ENCODE measurements at places on chromosomes 11 and 22.

GRCh38 chr11:94741022-94741679 is 27.0 kb upstream of the AMOTL1 start:
- peak; percentile 82 for DNase-seq

DNA sequence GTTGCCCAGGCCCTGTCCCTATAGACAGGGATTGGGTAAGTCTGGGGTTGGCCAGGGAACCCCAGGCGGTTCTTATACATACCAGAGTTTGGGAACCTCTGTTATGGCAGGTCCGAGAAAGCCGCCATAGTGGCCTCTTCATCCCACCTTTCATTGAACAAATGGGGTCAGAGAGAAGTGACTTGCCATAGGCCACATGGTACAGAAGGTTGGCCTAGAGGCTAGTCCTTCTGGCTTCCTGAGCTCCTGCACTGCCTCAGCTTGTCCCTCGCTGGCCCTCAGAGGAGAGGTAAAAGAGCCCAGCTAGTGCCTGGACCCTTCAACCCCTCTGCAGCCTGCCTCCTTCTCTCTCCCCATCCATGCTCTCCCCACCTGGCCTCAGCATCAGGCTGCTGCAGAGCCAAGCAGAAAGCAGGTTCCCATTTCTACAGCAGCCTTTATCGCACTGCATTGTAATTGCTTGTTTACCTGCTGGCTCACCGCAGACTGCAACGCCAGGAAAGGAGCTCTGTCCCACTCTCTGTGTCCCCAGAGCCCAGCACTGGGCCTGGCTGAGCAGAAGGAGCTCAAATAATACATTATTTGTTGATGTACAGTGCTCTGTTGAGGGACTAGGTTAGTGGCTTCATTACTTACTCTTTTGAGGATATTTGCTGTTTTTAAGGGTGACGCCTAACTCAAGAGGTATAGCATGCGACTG is 103.6 kb downstream of the TRIM29 start:
- DNase-seq: no peak

DNA sequence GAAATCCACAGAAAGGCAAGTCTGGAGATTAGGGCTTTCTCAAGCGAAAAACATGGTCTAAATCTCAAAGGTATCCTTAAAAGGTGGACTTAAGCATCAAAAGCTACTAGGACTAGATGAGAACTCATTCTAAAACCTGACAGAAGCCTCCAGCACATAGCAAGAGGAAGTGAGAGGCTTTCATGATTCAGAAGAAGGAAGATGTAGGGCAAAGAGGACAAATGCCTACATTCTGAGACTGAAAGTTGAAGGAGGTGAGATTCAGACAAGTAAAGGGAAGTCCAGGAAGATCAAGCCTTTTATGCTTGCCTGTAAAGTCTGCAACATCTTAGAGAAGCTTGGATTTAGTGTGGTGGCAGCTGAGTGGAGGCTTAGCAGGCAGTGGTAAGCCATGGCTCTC is 98.9 kb downstream of the PGR start:
- no peak for DNase-seq

DNA sequence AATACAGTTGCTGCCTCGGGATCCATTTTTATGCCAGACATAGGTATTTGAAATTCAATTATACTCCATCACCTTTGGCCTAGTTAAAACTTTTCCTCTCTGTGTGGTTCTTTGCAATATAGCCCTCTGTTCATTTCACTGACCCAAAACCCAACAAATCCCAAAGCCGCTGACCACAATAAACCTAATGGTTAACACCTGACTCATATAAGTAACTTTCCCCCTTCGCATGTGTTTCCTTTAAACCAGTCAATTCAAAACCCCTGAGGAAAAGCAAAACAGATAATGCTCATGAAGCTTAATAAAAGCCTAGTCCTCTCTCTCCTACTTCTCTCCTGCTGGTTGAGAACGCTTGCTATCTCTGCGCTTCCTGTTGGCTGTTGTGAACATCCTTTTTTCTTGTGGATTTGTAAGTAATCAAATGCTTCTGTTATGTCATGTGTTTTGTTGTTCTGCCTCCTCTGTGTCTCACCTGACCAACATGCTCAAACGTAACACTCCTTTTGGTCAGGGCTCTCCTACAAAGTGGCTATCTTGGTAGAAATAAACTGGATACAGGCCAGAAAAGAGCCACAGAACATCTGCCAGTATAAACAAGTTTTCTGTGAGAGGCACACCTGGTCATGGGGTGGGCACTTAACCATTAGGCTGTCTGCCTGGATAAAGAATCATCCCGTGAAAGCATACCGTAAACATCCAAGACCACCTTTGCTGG is 652.6 kb downstream of the METTL15 start:
- no peak for DNase-seq

- no peak for DNase-seq
Measured at GRCh38 chr11:77206264-77207018, 78.4 kb downstream of the MYO7A start.

DNA sequence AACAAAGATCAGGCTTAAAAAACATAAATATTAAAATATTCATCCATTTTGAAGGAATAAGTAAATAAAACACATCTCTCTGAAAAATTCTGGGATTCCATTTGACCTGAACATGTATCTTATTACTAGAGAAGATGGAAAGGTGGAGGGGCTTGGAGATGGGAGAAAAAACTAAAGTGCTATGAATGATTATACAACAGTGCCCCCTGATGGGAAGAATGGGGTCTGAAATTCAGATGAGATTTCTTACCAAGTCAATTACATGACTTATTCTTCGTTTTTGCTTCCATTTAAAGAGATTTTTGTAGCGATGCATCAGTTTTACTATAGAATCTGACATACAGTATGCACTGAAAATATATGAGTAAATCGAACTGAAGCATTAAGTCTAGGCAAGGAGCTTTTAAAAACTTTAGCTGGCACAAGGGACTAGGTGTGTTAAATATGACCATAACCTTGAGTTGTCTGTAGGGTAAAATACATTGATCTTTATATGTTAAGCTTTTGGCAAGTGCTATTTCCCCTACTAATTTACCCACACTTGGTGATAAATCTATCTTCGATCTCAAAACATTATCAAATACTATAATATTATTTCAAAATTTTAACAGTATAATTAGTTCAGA is 718.8 kb downstream of the CNTN5 start:
- peak; percentile 68 for DNase-seq

GRCh38 chr11:81907996-81908395 is 825.7 kb downstream of the FAM181B start:
- no peak for DNase-seq

GRCh38 chr11:12871788-12872321 is 137.3 kb upstream of the RASSF10 start:
- no peak for DNase-seq

- DNase-seq: no peak
Measured at GRCh38 chr11:103737747-103738146, 298.7 kb upstream of the DDI1 start.

DNA sequence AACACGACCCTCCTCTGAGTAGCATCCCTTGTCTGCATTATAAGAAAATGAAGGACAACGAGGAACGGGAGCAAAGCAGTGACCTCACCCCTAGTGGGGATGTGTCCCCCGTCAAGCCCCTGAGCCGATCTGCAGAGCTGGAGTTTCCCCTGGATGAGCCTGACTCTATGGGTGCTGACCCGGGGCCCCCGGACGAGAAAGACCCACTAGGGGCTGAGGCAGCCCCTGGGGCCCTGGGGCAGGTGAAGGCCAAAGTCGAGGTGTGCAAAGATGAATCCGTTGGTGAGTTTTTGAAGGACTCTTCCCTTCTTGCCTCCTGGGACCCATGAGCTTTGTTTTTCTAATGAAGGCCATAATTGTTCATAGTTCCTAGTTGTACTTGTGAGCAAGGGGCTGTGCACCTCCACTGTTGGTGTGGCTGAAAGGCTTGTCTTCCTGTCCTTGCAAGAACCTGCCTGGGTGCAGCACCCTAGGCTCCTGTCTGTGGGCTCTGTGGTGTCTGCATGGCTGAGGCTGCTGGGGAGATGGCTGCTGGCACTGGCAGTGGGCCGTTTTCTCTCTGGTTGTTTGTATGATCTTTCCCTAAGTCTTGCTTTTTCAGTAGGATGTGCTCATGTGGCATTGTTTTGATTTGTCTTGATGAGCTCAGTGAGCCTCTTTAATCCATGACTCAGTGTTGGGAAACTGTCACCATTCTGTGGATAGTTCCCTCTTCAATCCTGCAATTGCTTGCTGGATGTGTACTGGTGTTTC is 10.1 kb downstream of the DGCR8 start:
- no peak for DNase-seq

GRCh38 chr22:30490399-30490798 is 15.1 kb downstream of the SEC14L4 start:
- DNase-seq: no peak

GRCh38 chr22:23684561-23685031 is 6.2 kb upstream of the RGL4 start:
- no peak for DNase-seq

- no peak for DNase-seq
Measured at GRCh38 chr22:36865346-36865745, 4.5 kb downstream of the NCF4 start.

- no peak for DNase-seq
Measured at GRCh38 chr11:43931717-43932039, 10.8 kb upstream of the C11orf96 start.

DNA sequence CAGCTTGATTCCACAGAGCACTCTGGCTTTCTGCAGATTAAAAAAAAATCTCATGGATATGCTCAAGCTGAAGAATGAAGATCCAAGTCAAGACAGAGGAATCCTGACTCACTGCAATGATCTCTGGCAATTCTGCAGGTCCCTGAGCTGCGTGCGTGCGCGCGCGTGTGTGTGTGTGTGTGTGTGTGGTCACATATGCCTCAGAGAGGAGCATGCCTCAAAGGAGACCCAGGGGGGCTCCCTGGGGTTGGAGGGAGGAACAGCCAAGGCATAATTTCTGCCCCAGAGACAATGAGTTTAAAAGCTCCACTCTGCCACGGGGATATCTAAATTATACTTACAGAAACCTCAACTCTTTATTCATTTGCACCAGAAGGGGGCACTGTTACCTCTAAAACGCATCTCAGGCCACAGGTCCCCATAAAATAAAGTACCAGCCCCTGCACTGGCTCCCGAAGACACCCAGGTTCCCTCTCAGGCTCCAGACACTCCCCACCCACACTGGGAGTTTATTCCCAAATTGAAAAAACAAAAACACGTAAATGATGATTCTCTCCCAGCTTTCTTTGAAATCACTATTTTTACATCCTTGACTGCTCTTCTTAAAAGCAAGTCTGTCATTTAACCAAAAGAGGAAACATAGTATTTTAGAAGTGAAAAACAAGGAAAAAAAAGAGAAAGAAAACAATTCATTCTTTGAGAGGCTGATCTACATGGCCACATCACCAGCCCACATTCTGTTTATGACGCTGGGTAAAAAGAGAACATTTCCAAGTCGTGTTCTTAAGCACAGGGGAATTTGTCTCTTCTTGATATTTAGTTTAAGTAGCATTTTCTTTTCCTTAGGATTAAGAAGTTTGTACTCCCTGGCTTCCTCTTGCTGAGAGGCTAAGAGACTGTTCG is 401.0 kb downstream of the LARGE1 start:
- peak; percentile 29 for DNase-seq

- DNase-seq: no peak
Measured at GRCh38 chr11:415640-416041, 842 bp upstream of the SIGIRR start.

DNA sequence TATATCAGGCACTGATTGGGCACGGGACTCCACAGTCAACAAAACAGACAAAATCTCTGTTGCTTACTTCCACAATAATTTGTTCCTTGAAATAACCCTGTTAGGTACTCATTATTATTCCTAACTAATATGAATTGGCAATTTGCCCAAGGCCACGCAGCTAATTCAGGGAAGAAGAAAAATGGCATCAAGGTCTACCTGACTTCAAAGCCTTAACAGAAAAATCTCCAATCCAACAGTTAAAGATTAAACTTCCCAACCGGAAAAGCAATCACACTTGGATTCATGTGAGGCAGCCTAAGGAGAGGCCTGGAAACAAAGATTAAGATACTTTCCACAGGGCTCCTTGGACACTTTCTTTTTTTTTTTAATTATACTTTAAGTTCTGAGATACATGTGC is 68.9 kb downstream of the PRCP start:
- DNase-seq: no peak

DNA sequence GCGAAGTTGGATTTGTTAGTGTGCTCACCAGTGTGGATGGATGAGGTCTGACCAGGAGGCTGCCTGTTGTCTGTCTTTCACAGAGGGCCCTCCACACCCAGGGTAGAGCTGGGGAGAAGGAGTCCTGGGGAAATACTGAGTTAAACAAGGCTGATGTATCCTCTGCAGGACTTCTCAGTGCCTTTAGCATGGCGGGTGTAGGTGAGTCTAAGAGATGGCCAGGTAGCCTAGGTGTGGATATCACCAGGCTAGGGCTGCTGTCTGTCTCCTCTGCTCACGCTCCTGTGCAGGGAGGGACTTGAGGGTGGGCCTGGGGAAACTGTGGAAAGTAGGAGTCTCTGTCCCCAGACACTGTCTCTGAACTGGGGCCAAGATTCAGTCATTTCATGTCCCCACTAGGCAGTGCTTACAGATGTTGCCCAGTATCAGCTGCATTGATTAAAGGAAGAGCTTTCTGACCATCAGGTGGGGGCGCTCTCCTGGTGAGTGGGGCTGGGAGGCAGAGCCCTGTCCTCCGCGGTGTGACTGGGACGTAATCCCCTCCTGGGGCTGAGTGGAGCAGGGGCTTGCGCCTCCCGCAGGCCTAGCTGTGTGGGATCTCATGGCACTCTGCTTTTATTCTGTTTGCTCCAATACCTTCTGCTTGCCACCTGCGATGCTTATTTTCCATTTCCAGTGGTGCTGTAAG is 35.5 kb upstream of the CCDC188 start:
- no peak for DNase-seq

GRCh38 chr22:33781411-33781810 is 138.9 kb downstream of the LARGE1 start:
- DNase-seq: no peak

GRCh38 chr11:107830915-107831540 is 27.6 kb downstream of the SLC35F2 start:
- DNase-seq: no peak

DNA sequence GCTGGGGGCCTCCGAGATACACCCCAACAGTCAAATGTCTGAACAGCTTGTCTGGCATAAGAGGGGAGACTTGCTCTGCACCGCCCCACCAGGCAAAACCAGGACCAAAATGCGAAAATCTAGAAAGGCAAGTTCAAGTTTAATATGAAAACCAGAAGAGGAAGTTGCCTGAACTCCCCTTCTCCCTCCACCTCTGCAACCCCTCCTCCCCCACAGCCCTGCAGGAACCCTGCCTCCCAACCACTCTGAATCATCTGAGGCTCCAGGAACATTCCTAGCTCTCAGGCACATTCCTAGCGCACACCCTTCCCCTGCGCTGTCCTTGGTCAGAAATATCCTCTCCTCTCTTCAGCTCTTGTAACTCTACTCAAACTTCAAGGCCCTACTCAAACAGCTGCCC is 36.7 kb downstream of the ISX start:
- no peak for DNase-seq
